ENCODE measurements at places on chromosomes 5 and 9. TPM values are rescaled to one million over a fixed set of nuclear protein-coding genes. Genes with fewer than 3 reads are reported as not detected.

The LSM11 gene
- 7.2 TPM for total RNA-seq

The C9 gene
- total RNA-seq = not detected

The ARHGEF28 gene
- total RNA-seq = not detected

The SH3TC2 gene
- not detected for total RNA-seq

The NHP2 gene
- total RNA-seq = 144 TPM

The PRDM9 gene
- total RNA-seq = not detected

The NREP gene
- total RNA-seq = 5.4 TPM

The BHMT2 gene
- total RNA-seq = not detected

The ENC1 gene
- total RNA-seq = 0.38 TPM

The C9orf153 gene
- total RNA-seq = not detected

The KIF12 gene
- not detected for total RNA-seq

Data from activated CD8-positive, alpha-beta memory T cell treated with anti-CD3 and anti-CD28 coated beads, Interleukin-2, amount 10 ng/mL, durations not matched to agents 7 days and 5 days (primary cell).